Naive thymus-derived CD4-positive, alpha-beta T cell (primary cell): ENCODE measurements at places on chromosomes 5 and 9. TPM values are rescaled to one million over a fixed set of nuclear protein-coding genes. Genes with fewer than 3 reads are reported as not detected.

SNX24 gene
- polyA plus RNA-seq = 2.1 TPM

- no peaks in the 10 kb centered on the region for H3K4me1 ChIP-seq
- H3K27me3 ChIP-seq = no peaks in the 10 kb centered on the region
- H3K27ac ChIP-seq = no peak overlapping the region
Measured at GRCh38 chr5:38528162-38528703, 28.2 kb downstream of the LIFR start.

GRAMD2B gene
- 3.8 TPM for polyA plus RNA-seq

STC2 gene
- not detected for polyA plus RNA-seq
